ENCODE measurements at places on chromosomes 3 and 15.

- no peak for DNase-seq
Measured at GRCh38 chr15:100350434-100351226, 8.9 kb upstream of the ADAMTS17 start.

DNA sequence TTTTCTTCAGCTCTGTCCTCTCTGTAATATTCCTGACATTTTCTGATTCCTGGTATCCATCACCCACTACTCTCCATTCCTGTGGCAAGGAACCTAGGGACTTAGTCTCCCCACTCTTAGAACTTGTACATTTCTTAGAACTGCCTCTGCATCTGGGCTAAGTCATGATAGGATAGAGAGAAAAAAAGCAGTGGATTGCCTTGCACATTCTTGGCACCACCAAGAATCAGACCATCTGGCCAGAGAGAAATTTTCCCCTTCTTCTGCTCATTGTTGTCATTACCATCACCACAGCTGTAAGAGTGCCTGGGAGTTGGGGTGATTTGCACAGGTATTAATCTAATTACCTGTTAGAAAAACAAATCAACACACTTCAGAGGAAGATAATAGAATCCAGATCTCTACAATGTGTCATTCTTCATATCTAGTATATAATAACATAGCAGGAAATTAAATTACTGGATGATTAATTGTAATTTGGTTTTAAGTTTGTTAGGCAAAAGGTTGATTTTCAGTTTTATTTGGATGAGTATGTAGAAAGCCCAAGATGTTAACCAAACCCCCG, 264.8 kb upstream of the ZPLD1 start:
- DNase-seq, result no peak

DNA sequence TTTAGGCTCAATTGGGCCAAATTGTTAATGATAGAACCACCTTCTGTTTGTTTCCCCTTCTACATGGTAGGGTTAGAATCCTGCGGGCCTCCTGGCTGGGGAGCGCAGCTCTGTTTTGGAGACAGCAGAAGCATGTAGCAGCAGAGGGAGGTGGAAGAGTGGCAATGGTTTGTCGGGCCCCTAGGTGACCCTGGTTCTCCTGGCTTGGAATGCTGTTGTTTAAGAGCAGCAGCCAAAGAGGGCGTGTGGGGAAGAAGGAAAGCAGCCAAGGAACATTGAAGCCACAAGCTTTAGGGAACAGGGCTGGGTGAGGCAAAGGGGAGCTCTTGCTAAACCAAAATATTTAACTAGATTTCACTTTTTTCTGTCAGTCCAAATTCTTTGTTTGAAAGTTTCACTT, 213.7 kb upstream of the NR2E3 start:
- no peak for DNase-seq

DNA sequence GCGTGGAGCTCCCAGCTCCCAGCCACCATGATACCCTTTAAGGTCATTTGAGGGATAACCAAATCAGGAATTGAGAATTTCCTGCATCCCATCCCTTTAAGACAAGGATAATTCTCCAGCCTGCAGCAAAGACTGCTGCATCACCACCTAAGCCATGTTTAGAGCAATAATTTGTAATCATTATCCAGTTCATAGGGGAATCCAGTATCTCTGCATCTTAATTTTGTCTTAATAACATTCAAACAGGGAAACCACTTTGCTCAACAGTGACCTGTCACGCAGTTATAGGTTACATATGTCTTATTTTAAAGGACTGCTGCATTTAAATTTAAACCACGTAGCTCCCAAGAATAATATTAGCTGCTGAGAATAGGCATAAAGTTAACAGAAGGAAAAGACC, 188.4 kb downstream of the SSR3 start:
- no peak for DNase-seq

- DNase-seq, result no peak
Measured at GRCh38 chr15:91887321-91887720, 33.8 kb downstream of the SLCO3A1 start.

GRCh38 chr15:28080386-28080785, 18.7 kb downstream of the OCA2 start:
- no peak for DNase-seq

DNA sequence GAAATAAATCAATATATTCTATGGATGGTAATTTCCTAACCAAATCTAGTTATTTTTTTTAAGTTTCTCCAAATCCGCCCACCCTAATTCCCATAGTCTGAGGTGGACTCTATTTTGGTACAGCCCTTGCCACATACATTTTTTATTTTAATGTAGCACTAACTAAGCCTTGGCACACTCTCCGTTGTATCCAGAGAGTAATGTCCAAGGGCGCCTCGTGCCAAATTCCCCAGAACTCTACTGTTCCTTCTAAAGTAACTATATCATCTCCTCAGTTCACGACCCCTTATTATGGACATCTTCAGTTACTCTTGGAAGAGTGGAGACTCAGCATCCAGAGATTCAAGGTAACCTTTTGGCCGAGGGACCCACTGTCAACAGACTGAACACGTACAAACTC, 1.3 kb downstream of the VGLL3 start:
- no peak for DNase-seq

DNA sequence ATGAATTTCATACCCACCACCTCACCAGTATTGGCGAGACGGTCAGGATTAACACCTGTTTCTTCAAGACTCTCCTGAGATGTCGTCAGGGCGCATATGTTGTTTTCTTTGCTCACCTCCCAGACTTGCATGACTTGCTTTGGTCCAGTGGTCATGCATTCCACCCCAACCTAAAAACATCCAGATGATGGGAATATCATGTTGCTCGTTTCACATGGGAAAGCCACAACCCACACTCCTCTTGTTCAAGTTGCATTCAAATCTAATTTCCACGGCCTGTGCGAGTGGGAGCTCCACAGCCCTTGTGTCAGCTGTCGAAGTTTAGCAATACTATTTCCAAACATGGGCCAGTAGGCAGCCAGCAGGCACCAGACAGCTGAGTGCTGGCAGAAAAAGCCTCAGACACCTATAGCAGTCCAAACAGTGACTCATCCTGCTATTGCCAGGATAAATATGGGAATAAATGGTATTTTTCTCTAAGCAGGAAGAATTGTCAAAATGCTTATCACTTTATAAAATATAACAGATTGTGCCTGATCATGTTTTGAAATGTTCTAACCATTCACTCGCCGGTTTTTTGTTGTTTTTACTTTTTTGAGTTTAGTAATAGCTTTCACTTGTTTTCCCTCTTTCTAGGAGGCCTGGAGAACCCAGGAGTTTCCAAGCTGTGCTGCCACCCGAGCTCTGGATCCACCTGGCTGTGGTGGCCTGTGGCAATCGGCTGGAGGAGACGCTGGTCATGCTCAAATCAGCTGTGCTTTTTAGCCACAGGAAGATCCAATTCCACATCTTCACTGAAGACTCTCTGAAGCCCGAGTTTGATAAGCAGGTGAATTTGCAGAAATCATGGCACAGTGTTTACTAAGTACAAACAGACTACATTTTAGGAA, 20.1 kb downstream of the GXYLT2 start:
- DNase-seq, result no peak

GRCh38 chr3:55059027-55059629, 131.3 kb upstream of the LRTM1 start:
- no peak for DNase-seq

DNA sequence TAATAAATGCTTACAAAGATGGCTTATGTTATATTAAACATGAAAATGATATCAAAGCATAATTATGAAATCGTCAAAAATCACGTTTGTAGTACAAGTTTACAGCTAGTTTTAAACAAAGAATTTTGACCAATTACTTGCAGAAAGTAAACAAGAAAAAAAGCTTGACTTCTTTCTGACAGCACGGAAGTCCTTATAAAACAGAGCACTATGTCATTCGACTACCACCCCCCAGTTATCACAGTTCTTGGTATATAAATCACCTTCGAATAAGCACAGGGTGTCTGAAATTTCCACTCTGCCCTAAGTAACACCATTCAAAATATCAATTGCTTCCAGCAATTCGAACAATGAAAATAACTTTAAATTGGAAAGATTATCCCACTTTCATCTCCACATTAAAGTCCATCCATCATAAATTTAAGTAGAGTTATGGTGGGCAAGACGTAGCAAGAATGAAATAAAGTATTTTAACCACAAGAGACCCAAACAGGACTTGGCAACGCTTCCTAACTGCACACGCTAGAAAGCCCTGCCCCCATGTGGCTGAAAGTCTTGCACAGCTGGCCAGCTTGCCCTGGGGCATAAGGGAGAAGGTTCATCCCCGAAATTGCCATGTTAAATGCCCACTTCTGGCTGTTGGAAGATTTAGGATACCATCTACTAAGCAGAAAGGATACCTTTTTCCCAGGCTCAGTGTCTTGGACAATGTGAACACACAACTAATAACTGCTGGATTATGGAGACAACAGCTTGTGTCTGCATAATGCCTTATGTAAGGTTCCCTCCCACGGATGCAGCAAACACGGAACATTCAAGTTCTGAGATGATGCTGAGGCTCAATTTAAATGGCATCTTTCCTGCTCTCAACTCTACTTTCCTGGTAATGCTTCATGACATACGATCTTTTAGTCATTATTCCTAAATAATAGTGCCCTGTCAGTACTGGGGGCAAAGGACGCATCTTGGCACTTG, 116.4 kb upstream of the TJP1 start:
- DNase-seq, result no peak

DNA sequence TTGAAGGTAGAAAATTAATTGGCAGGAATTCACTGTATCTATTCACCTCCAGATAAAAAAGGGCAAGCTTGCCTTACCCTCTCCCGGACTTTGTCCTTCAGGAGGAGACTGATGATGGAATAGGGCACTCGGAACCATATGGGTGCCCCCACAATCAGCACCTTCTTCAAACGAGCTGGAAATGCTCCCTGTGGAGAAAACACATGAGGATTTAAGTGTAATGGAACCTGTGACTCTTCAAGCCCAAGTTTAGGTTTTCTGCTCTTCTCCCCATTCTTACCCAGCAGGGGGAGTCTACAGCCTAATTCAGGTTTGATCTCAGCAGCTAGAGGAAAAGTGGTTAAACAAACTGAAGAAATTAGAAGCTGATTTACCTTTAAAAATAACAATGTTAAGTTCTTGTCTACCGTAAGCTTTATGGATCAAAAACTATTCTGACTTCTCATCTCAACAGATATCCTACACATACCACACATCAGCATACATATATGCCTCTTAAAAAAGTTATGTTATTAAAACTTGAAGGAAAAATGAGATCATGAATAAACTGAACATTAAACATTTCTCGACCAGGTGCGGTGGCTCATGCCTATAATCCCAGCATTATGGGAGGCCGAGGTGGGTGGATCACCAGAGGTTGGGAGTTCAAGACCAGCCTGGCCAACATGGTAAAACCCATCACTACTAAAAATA, 57.5 kb upstream of the SIN3A start:
- peak; percentile 21 for DNase-seq

- DNase-seq, result no peak
Measured at GRCh38 chr3:23075496-23075895, 127.6 kb upstream of the UBE2E2 start.

GRCh38 chr3:112167758-112168157, 34.7 kb upstream of the GCSAM start:
- DNase-seq, result no peak

DNA sequence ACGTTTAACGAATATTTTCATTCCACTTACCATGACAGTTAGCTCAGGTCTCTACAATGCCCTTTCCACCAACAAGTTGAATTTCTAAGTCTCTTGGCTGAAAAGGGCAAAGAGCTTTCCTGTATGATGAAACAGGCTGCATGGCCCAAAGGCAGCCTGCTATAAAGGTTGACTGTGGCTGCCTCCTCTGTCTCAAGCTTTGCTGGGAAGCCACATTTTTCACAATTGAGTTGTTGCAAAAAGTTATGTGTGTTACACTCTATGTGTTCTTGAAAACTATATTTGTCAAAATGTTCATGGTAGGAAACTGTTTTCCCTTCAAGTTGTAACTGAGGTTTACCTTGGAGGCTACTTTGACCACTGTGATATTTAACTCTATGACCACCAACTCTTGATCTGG, 49.5 kb downstream of the DZIP1L start:
- DNase-seq, result no peak

DNA sequence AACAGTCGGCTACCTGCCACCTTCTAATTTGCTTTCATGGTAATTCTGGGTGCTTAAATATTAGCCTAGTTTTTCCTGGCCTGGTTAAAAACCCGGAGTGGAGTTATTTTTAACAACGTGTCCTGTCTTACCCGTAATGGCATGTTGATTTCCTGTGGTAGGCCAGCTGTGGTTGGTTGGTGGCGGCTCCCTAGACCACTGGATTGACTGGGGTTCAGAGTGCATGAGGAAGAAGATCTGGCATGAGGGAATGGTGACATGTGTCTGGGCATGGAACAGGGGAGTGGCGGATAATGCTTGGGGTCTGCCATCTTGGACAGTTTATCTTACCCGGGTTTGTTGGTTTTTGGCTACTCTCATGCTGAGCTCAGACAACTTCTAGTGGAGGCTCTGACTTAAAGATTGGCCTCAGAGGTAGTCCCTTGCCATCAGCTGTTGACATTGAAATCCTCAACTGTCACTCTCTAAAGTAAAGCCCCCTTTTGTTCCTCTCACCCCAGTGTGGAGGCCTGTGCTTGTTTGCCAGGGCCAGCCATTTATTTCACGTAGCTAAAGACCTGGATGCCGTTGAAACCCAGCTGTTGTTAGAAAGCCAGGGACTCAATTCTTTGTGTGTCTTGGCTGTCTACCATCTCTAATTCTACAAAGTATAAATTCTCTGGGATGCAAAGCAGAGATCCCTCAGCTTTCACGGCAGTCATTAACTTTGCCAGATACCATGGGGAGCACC, 81.6 kb downstream of the DNASE1L3 start:
- no peak for DNase-seq

- DNase-seq, result no peak
Measured at GRCh38 chr15:85646538-85647091, 148.1 kb downstream of the KLHL25 start.

GRCh38 chr15:55015093-55015445, 181.7 kb downstream of the RSL24D1 start:
- no peak for DNase-seq

GRCh38 chr3:150073031-150073430, 102.3 kb upstream of the PFN2 start:
- DNase-seq, result no peak

GRCh38 chr3:45097296-45097883, 48.8 kb downstream of the CDCP1 start:
- no peak for DNase-seq

GRCh38 chr3:168926426-168926825, 737.1 kb downstream of the MECOM start:
- DNase-seq, result no peak
